MV-4-11 (cell line): ENCODE measurements at places on chromosomes 11 and 22.
A peak's percentile ranks its signal among the peaks of the same experiment; 100 is the strongest.

GRCh38 chr11:30617762-30618161 lies 31.6 kb upstream of the MPPED2 start:
- DNase-seq, result no peak

GRCh38 chr11:65323813-65324212 lies 9.1 kb downstream of the CDC42EP2 start:
- no peak for DNase-seq

- no peak for DNase-seq
Observed at GRCh38 chr11:69219991-69220390, 64.3 kb downstream of the SMIM38 start.

DNA sequence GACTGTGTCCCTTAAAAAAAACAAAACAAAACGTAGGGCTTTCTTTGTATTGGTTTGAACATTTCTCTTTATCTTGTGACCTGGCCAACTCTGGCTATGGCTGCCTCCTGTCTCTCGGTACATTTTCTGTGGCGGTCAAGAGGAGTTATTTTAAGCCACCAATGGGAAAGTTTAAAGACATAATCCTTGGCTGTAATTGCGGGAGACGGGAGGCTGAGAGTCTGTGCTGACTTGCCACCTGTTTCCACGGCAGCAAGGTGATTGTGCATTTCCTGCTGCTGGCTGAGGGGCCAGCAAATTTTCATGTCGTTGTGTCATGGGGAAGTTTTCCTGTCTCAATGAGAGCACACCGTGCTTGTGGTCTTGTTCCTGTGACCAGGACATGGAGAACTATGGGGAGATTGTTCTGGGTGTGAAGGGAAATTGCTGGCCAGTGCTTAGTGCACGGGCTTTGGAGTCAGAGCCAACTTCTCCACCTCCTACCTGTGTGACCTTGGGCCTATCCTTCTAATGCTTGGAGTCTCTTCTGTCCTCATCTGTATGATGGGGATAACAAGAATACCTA lies 11.0 kb downstream of the PTPRJ start:
- no peak for DNase-seq

DNA sequence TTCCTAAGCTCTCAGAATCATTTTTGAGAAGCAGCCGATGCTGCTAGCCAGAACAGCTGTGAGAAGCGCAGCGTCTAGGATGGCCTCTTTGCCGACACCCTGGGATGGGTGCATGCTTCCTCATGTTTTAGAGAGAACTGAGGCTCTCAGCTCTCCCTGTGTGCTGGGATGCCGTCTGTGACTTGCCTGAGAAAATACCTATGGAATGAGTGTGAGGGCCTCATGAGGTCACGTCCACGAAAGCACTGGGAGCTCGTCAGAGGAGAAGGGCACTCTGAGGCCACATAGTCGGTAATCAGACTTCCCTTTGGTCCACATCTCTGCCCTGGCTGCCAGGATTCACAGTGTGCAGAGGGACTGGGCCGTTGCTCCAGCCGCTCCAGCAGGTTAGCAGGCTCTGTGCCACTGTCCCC lies 54.7 kb downstream of the MICAL3 start:
- DNase-seq, result no peak

DNA sequence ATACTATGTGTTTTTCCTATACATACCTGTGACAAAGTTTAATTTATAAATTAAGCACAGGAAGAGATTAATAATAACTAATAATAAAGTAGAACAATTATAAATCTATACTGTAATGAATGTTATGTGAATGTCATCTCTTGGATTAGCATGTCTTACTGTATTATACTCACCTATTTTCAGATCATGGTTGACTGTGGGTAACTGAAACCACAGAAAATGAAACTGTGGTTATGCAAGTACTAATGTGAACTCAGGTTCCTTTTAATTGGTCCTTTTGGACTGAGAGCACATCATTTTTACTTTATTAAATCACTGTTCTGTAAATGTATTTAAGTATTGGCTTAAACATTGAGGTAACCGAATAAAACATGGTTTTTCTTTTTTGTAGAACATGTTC lies 108.8 kb downstream of the PPP6R3 start:
- no peak for DNase-seq

DNA sequence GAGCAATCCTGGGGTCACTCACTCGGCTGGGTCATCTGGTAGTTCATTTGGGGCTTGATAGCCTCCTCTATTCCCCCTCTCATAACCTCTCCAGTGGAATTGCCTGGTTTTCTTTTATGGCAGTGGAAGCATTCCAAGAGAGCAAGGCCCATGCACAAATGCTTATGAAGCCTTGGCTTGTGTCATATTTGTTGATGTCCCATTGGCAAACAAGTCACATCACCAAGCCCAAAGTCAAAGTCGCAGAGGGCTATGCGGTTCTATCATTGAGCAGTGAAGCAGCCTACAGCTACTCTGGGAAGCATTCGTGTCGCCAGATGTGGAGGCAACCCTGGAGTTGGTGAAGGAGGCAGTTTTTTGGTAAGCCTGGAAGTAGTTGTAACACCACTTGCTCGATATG lies 12.3 kb downstream of the KCTD14 start:
- DNase-seq, result no peak

GRCh38 chr11:2004466-2004865 lies 6.8 kb upstream of the H19 start:
- no peak for DNase-seq

- no peak for DNase-seq
Observed at GRCh38 chr11:1632053-1632714, 2.6 kb downstream of the KRTAP5-5 start.

GRCh38 chr11:15453211-15453765 lies 338.6 kb downstream of the INSC start:
- DNase-seq, result no peak

DNA sequence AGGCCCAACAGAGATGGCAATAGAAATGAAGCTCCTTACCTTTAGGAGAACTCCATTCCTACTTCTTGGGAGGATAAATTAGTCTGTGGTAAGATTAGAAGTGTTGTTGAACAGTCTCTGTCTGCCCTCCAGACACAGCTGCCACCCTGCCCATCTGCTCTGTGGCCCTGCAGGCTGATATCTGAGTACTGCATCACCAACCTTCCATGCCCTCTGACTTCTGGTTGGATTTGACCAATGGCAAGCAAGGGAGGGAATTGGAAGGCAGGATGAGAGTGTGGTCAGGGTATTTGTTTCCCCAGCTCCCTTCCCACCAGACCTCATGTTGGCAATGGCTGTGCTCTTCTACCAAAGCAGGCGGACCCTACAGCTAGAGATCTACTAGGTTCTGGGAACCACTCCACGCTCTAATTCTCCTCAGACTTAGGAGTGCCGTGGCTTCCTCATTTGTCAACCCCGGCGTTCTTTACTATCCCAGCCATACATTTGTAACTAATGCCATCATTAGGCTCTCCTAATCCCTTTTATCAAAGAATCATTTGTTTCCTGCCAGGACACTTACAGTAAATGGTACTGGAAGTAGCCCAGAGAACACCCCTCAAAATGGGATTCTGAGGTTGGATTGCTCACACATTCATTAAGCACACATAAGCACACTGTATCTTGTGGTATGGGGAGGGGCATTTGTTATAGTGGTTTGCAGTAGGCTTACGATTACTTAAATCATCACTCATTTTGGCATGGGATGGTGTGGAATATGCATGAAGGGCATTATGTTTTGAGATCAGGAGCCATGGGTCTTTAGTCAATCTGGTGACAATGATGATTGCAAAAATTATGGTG lies 35.4 kb upstream of the CD44 start:
- DNase-seq, result peak; percentile 33

DNA sequence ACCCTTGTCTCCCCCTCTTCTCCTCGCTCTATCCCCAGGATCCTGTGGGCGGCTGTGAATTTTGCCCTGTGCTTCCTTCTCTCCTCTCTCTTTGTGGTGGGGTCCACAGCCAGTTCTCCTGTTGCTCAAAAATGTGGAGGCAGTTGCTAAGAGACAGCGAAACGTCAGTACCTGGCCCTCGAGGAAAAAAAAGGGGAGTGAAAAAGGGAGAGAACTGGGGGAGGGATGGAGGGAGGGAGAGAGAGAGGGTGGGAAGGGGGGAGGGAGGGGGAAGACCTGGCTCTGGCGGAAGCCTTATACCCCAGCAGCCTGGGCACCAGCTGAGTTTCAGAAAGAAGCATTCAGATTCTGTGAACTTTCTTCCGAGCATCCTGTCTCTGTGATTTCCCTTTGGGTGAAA lies 2.1 kb upstream of the LRRC55 start:
- DNase-seq, result no peak

- DNase-seq, result no peak
Observed at GRCh38 chr11:86172894-86173293, 71.7 kb upstream of the EED start.

- DNase-seq, result no peak
Observed at GRCh38 chr11:112694245-112694644, 267.0 kb upstream of the NCAM1 start.

DNA sequence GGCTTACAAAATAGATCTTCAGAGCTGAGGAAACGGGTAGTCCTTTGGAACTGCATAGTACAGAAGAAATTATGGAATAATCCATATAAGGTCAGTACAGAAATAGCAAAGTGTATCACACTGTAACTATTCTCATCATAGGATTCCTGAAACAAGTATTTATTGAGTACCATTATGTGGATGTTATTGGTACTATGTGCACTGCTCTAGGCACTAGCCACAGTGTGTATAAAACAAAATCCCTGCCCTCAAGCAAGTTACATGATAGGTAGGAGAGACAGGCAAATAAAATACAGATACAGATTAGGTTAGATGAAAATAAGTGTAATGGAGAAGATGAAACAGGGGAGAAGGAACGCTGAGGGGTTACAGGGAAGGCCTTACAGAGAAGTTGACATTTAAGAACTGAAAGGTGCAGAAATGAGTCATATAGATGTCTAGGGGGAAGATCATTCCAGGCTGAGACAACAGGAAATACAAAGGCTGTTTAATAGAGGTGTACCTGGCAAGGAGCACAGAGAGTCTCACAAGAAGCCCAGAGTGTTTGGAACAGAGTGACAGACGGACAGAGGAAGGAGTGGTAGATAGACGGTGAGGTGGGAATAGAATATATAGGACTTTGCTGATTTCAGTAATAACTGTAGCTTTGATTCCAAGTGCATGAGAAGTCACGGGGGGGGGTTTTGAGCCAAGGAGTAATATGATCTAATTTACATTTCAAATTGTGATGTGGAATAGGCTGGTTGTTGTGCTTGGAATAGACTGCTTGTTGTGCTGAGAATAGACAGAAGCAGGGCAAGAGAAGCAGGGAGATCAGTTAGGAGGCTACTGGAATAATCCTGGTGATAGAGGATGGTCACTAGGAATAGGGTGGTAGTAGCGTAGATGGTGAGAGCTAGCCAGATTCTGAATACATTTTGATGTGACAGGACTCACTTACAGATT lies 13.7 kb downstream of the RNF141 start:
- no peak for DNase-seq

GRCh38 chr22:27175021-27175838 lies 517.8 kb downstream of the MIAT start:
- no peak for DNase-seq

- no peak for DNase-seq
Observed at GRCh38 chr11:42345933-42346332, 886.5 kb upstream of the LRRC4C start.

- no peak for DNase-seq
Observed at GRCh38 chr22:43310798-43311197, 32.4 kb downstream of the SCUBE1 start.

- DNase-seq, result no peak
Observed at GRCh38 chr11:34303028-34303570, 54.7 kb downstream of the ABTB2 start.

DNA sequence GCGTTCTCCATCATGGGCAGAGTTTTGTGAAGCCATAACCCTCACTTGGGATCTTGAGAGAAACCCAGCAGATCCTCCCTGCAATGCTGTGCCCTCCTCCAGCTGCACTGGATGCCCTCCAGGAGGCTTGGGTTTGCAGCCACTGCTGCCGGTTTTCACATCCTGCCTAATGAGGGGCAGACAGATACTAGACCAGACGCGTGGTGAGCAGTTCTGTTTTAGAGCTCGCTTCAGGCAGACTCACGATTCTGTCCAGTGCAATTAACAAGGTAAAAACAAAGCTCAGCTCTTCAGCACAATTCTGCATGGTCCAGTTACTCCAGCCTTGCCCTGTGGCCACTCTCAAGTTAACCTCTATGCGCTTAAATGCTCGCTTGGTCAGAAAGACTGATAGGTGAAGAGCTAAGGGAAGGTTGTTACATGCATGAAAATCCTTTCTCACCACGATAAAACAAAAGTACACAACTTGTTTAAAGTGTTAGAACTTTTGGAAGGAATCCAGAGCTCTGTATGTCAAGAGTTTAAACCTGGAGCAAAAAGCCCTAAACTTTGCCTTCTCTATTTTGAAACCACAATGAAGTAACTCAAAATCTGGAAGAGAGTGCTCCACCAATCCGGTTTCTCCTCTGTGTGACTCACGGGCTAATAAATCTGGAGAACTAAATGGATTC lies 292.3 kb upstream of the FAT3 start:
- no peak for DNase-seq

GRCh38 chr11:64723907-64724862 lies 1.2 kb upstream of the NRXN2 start:
- no peak for DNase-seq

DNA sequence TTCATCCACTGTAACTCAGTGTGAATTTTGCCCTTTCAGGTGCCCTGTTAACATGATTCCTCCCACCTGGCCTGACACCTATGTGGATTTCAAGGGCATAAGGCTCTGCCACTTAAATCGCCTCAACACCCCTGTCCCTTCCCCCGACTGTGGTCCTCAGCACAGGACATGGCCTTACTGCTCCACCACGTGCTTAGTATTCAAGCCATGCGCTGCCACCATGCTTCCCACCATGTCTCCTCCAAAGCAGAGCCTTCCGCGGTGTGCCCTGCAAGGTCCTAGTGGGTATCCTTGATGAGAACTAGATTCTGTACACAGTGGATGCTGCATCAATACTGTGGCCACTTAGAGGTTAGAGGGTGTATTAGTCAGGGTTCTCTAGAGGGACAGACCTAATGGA lies 51.9 kb downstream of the BUD13 start:
- no peak for DNase-seq

DNA sequence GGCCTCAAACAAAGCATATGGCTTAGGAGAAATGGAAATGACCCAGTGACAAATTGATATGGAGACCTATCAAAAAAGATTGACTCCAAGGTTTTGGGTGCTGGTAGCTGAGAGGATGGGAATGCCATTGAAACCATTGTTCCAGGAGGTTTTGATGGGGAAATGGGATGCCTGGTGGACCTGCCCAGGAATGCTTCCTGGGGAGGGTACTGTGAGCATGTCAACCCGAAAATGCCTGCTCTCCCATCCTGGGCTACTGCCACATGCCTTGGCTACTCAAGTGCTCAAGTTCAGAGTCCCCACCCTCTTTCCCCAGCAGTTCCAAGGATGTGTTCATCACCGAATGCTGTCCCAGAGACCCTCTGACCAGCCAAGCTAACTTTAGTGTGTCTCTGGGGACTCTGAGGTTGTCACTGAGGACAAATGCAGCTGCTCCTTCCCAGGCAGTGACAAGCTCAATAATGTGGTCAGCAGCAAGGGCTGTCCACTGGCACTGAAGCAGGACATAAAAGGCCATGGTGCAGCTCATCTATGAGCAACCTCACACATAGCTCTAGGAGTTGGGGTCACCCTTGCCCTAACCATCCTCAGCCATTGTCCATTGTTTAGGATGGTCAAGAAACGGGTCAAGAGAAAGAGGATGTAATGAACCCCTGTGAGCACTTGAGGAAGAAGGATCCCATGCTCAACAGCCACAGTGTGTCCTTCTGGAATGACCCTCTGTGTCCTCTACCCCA lies 83.7 kb downstream of the TRIM29 start:
- no peak for DNase-seq
